ENCODE measurements at places on chromosomes 4 and X.

- DNase-seq: no peak
Measured at GRCh38 chr4:122533841-122534240, 77.3 kb upstream of the IL2 start.

- no peak for DNase-seq
Measured at GRCh38 chr4:157587681-157588423, 367.3 kb downstream of the GRIA2 start.

DNA sequence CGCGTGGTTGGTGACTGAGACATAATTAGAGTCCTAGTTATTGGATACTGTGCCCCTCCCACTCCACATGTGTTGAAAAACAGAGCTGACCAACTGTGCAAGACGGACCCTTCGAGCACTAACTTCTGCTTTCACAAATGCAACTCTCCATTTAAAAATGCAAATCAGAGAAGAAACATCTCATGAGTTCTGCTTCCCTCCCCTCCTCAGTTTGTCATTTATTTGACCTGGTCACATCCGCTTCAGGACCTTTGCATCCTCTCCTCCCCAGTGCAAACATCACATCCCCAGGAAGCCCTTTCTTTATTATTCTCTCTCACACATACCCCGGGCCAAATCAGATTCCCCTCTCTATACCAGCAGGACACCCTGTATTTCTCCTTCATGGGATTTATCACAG is 38.1 kb upstream of the NOCT start:
- DNase-seq: no peak

- no peak for DNase-seq
Measured at GRCh38 chr4:117400039-117400835, 314.9 kb upstream of the TRAM1L1 start.

DNA sequence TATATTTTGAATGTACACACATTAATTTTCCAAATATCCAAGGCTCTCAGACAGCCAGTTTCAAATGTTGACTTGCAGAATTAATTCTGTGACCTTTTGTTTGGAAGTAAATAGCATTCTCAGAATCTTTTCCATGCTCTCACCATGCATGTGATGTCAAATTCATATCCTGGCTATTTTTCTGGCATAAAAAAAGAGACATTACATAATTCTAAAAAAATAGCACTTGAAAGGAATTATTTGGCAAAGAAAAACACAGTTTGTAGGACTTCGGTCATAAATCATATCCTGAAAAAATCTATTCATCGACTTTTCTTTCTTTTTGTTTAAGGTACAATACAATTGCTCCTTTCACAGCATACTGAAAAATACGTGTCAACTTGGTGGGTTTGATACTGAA is 111.2 kb downstream of the GLRA3 start:
- no peak for DNase-seq

DNA sequence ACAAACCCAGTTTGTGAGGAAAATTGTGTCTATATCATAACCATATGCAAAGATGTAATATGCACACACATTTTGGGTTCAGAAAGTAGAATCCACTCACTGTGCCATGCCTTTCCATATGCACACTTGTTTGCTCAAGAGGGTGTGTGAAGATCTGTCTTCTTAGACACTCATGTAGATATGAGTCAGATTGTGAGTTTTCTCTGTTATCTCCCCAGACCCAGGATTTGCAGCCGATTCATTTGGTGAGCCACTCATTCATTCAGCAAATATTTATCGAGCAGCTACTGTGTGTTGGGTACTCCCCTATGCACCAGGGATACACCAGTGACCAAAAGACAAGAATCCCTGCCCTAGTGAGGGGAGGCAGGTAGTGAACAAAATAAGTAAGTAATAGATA is 81.5 kb downstream of the CLCN5 start:
- no peak for DNase-seq

All from DMS 273 treated with DMSO at 0.1 percent for 48 hours (cell line).